NCI-H524 treated with DMSO at 0.1 percent for 48 hours (cell line): ENCODE measurements at places on chromosomes 3 and 15.

DNA sequence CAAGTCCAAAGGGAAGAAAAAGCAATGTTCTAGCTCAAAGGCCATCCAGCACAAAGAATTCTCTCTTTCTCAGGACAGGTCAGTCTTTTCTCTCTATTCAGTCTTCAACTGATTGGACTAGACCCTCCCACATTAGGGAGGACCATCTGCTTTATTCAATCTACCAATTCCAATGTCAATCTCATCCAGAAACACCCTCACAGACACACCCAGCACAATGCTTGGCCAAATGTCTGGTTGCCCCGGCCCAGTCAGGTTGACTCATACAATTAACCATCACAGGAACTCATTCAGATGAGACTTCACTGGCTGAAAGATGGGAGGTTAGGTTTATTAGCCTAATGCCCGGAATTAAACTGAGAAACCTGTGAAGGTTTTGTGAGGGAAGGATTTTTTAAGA is 32.4 kb downstream of the ACAN start:
- no peak for DNase-seq

GRCh38 chr3:47414161-47414564 is 33.3 kb downstream of the PTPN23 start:
- no peak for DNase-seq

GRCh38 chr3:56921573-56922453 is 120.1 kb upstream of the ARHGEF3 start:
- no peak for DNase-seq

DNA sequence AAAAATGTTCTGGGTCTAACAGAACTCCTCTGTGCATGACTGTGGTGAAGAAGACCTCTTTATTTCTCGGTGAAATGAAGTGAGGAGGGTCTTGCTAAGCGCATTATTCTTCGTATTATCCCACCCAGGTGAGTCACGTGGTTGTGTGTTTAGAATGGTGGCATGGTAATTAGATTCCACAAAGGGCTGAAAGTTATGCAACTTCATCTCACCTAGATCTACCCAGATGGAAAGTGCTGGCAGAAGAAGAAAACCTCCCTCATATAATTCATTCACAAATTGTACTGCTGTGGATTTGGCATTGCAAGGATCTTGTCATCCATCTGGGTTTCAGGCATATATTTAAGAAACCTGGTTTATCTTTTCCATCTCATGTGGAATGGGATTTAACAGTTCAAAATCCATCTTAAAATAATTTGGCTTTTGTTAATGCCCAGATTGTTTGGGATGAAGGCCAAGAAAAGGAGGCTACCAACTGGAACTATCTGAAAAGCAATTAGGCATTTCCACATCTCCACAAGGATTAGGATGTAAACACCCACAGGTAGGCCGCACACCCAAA is 175.3 kb downstream of the PLCL2 start:
- DNase-seq: no peak

DNA sequence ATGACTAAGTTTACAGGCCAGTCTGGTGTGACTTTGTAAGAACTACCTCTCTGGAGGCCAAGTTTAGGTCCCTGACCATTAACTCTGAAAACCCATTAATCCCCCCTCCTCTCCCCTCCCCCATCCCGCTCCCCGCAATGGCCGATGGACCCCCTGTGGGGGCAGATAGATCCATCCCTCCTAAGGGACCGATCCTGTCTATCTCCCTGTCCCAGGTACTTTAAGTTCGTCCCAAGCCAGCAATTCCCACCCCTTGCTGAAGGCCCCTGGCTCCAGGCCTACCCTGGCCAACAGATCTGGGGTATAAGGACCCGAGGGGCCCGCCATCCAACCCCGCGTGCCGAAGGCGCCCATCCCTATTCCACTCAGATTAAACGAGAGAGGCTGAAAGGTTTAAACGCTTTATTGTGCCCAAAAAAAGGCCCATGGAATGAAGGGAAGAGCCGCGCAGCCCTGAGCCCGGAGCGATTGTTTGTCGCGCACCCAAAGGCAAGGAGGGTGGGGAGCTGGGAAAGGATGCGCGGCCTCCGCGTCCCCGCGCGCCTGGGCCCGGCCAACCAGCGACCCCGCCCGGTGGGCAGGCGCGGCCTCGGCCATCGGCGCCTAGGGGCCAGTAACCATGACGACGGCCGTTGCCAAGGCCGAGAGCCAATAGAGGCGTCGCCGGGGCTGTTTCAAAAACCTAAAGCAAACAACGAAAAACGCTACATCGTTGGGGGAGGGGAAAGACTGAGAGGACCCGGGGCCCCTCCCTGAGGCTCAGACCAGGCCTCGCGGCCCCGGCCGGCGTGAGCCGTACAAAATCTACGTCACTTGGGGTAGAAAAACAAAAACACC is 35.9 kb downstream of the HMCES start:
- DNase-seq: peak; percentile 70

DNA sequence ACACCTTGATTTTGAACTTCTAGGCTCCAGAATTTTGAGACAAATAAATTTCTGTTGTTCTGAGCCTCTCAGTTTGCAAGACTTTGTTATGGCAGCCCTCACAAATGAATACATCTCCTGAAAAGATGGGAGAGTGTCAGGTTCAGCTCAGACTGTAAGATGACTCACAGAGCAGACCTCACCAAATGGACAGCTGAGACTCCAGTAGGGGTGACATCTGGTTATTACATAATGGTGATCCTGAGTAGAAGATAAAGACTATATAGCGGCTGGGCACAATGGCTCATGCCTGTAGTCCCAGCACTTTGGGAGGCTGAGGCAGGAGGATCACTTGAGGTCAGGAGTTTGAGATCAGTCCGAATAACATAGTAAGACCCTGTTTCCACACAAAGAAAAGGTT is 26.2 kb upstream of the MTMR14 start:
- DNase-seq: no peak

- DNase-seq: no peak
Observed at GRCh38 chr3:112373476-112373875, 40.5 kb downstream of the CD200 start.

GRCh38 chr3:197317250-197317963 is 19.0 kb upstream of the DLG1 start:
- DNase-seq: no peak

- DNase-seq: no peak
Observed at GRCh38 chr3:169278667-169279066, 384.8 kb downstream of the MECOM start.

GRCh38 chr3:148651549-148651948 is 46.2 kb upstream of the AGTR1 start:
- no peak for DNase-seq
